ENCODE measurements at places on chromosomes 7 and 10. TPM values are rescaled to one million over a fixed set of nuclear protein-coding genes. Genes with fewer than 3 reads are reported as not detected.

- peak; percentile 43 for DNase-seq
These were observed 490 bp downstream of the CADPS2 start for GRCh38 chr7:122885583-122886356.

DNA sequence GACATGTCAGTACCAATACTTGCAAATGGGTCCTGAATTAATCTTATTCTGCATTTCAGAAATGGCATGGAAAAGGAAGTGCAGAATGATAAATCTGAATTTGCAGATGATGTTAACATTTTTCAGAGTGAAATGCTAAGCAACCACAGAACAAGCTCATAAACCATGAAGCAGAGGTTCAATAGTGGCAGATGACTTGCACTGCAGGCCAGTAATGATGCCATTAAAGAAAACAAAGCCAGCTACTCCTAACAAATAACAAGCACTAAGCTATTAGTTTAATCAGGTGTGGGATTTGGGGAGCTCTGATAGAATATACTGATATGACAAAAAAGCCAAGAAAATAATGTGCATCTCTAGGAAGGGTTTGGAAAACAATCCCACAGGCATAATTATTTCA, 85.4 kb downstream of the FAM13C start:
- no peak for DNase-seq

DNA sequence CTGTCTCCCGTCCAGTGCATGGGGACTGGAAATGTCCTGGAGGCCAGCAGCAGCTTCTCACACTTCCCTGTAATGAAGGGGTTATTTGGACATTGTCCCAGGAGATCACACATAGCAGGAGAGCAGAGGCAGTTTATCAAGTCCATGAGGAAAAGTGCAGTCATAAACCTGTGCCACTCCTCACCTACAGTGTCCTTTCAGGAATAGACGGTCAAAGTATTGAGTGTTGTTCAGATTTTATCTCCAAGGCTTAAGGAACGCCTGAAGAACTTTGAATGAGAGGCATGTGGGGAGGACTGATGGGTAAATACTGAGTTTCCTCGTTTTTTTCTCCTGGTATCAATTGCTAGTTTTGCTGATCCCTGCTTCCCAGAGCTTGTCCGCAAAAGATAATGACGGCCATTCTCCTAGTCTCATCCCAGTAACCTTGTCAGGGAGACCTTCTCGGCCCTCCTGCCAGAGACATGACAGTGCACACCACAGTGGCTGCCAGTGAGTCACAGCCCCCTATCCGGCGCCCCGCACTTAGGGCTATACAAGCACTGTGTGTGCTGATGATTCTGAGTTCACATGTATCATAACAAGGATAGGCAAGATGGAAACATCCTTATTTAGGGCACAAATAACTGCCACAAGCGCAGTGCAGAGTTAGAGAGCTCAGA, 495.5 kb upstream of the MGMT start:
- DNase-seq, result no peak

The SFTPA2 gene
- total RNA-seq, result not detected

DNA sequence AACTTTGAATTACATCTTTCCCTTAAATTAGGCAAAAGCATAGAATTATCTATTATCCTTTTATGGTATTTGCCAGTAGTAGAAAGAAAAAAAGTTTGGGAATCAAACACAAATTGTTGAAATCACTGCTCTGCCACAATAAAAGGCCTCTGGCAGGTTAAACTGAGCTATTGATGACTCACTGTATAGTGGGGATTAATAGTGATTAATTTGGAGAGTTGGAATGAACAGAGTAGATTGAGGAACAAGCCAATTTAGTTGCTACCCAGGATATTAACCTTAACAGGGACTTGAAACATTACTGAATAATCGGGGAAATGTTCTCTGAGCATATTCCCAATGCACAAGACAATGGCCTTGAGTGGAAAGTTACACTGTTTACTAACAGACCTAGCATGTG, 33.1 kb downstream of the MASTL start:
- DNase-seq, result no peak

DNA sequence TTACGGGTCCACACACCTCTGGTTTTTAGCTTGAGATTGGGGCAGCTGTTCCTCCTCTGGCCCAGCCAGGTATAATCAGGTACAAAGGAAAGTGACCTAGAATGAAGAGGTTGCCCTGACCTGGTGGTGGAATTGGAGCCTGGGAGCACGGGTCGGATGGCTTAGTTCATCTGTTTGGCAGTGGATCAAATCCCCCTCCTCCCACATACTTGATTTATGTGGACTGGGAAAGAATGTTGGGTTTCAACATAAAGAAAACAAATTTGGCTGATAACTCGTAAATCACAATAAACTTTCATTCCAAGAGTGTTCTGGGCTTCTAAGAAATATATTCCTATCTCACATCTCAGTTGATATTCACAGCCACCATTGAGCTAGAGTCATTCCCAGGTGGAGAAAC, 186.8 kb downstream of the CUX1 start:
- DNase-seq, result peak; percentile 24

GRCh38 chr10:49138361-49138891, 4.6 kb upstream of the FAM170B start:
- peak; percentile 81 for DNase-seq

The CDK14 gene
- 44.8 TPM for total RNA-seq

The OR2A12 gene
- total RNA-seq, result not detected

The OPN1SW gene
- total RNA-seq, result not detected

The ZPBP gene
- total RNA-seq, result not detected

DNA sequence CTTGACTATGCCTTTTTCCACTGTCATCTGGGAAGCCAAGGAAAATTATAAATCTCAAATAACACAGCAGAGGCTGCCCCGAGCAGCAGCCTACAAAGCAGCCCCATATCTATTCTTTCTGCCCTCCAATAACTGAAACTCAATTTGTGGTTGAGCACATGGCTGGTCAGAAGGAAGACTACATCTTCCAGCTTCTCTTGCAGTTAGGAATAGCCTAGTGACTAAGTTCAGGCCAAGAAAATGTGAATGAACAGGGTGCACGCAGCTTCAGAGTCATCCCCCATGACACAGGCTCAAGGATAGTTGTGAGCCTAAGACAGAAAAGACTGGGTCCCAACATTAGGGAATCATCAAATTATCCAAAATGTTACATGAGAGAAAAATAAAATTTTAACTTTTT, 42.3 kb downstream of the CHCHD3 start:
- no peak for DNase-seq

The RSPH10B2 gene
- total RNA-seq, result not detected

DNA sequence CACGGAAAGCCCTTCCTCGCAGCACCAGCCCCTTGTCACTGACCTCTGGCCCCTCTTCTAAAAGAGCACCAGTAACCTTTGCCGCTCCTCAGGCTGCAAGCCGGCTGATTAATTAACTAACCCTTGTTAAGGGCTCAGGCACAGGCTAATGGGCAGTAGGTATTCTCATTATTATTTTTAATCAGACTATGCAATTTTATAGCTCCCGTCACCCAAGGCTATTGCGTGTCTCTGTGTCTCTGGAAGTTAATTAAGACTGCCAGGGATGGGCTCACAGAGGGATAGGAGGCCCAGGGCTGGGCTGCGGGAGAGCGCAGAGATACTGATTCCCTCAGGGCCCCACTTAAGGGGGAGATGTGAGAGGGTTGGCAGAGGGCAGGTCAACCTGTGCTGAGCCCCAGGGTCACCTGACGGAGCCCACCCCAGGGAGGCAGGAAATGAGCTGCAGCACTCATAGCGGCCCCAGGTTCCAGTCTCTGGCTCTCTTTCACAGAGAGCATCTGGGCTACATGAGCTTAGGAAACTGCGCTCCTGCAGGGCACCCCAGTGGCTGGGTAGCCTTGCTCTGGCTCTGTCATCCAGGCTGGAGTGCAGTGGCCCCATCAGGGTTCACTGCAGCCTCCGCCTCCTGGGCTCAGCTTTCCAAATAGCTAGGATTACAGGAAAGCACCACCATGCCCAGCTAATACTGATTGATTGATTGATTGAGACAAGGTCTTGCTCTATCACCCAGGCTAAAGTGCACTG, 92.2 kb upstream of the LRRC4 start:
- no peak for DNase-seq

DNA sequence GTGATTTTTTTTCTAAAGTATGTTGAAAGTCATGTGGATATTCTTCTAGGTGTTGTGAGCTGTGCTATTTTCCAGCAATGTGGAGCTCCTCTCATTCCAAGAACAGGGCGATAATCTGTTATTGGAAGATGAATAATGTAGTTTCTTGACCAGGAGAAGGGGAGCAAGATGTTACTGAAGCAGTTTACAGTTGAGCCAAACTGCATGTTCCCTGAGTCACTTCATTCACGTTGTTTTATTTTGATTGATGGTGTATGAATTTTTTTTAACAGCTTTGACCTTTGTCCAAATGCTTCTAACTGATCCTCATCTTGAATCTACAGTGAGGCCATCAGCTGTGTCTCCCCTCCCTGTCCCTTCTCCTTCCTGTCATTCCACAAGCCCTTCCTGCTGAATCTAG, 277.1 kb upstream of the KLF6 start:
- DNase-seq, result no peak

DNA sequence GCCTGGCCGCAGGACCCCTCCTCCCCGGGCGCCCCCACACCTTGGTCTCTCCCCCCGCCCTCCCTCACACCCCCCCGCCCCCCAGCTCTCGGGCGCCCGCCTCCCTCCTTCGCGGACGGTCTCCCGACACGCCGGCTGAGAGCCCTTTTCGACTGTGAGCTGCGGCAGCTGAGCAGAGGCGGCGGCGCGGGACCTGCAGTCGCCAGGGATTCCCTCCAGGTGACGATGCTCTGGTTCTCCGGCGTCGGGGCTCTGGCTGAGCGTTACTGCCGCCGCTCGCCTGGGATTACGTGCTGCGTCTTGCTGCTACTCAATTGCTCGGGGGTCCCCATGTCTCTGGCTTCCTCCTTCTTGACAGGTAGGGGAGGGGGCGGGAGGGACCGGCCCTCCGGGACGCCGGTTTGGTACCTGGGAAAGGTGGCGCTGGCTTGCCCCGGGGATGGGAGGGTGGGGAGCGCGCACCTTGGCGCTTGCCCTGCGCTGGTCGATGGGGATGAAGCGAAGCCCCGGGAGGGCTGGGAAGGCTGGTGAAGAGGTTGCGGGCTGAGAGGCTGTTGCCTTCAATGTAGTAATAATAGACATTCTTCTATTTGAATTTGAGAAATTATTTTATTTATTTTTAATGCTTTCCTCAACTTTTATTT, at the start of gene BMPER:
Gene BMPER, plus strand, starts transcription at position 151 of the 644 bp plus-strand sequence. Its CDS starts 75 bp downstream, at position 226.
- DNase-seq, result no peak

The CYP3A5 gene
- 1.1 TPM for total RNA-seq

The ADRB1 gene
- total RNA-seq, result not detected

GRCh38 chr7:100476101-100476780, 2.8 kb downstream of the TSC22D4 start:
- no peak for DNase-seq

Data from fibroblast of the aortic adventitia (primary cell).